COLO829 (cell line): ENCODE measurements at places on chromosomes 1 and 21.

DNA sequence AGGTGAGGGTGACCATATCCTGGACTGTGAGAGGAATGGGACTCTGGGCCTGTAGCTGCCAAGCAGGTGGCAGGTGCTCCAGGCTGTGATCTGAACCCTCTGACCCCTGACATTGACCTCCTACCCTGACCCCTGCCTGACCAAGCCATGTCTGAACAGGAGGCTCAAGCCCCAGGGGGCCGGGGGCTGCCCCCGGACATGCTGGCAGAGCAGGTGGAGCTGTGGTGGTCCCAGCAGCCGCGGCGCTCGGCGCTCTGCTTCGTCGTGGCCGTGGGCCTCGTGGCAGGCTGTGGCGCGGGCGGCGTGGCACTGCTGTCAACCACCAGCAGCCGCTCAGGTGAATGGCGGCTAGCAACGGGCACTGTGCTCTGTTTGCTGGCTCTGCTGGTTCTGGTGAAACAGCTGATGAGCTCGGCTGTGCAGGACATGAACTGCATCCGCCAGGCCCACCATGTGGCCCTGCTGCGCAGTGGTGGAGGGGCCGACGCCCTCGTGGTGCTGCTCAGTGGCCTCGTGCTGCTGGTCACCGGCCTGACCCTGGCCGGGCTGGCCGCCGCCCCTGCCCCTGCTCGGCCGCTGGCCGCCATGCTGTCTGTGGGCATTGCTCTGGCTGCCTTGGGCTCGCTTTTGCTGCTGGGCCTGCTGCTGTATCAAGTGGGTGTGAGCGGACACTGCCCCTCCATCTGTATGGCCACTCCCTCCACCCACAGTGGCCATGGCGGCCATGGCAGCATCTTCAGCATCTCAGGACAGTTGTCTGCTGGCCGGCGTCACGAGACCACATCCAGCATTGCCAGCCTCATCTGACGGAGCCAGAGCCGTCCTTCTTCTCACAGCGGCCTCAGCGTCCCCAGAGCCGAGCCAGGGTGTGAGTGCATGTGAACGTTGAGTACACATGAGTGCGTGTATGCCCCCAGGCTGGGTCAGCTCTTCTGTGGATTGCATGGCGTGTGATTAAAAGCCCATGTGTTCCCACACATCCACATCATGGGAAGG is 3.1 kb downstream of the TMEM125 start:
- DNase-seq, result no peak

DNA sequence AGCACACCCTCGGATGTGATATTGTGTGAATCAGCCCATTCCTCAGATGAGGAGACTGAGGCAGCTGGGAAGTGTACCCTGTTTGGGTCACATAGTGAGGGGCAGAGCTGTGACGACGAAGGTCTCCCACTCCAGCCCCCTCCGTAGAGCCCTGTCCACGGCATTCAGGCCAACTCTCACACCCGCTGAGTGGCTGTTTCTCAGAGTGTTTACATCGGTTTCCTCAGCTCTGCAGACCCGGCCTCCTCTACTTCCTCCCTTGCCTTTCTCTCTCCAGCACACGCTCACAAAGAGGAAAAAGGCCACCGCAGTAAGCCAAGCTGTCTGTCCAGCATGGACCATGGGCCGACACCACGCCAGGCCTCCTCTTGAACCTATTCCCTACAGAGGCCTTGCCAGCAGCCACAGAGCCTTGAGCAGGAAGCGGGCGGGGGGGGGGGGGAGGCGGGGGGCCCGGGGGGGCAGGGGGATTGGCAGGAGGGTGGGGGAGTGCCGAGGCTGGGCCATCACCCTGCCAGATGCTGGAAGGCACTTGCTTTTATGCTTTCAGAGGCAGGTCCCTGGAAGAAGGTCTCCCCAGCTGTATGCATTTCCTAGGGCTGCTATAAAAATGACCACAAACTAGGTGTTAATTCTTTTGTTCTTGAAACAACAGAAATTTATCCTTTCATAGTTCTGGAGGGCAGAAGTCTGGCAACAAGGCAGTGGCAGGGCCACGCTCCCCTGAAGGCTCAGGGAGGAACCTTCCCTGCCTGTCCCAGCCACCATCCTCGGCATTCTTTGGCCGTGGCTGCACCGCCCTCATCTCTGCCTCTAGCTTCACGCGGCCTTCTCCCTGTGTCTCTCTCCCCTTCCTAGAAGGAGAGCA is 178.4 kb downstream of the PSMG1 start:
- no peak for DNase-seq

DNA sequence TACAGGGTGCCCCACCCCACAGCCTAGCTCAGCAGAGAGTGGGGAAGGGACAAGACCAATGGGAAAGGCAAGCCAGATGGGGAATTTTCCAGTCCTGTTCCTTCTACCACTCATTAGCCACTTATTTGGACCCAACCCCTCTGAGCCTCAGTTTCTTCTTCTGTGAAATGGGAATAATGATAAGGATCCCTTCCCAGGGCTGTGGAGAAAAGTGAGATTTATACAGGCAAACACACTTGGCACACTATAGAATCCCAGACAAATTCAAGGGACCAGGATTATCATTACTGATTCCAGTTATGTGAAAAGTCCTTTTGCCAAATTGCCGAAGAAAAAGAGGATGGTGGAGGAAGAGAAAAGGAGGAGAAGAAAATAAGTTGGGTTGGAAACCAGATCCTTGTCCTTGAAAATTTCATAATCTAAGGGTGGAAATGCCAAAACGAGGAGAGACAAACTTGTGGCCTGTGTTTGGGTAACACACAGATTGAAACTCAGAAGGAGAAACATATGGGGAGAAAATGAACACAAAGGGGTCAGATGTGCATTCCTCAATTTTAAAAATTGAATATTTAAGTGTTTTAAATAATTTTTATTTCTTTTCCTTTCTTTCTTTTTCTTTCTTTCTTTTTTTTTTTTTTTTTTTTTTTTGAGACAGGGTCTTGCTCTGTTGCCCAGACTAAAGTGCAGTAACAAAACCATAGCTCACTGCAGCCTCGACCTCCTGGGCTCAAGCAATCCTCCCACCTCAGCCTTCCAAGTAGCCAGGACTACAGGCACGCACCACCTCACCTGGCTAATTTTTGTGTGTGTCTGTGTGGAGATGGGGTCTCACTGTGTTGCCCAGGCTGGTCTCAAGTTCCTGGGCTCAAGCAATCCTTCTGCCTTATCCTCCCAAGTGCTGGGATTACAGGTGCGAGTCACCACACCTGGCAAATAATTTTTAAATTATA is 9.6 kb downstream of the CAPN2 start:
- DNase-seq, result no peak

GRCh38 chr1:150389650-150390049 is 25.7 kb downstream of the RPRD2 start:
- DNase-seq, result no peak

DNA sequence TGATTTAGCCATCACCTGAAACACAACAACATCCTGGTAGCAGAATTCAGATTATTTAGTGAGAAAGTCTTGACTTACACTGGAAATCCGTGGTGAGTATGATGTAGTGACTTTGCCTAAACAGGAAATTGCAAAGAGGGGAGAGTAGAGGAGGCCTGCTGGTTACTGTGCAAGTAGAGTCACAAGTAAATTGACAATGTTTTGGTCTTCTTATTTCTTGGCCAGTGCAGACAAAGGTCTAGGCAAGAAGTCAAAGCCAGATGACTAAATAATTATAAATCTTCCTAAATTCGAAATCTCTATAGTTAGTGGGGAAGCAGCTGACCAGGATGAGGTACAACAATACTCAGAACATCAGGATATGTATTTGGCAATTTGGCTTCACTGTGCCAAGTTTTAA is 159.5 kb upstream of the KCTD3 start:
- no peak for DNase-seq

- no peak for DNase-seq
Measured at GRCh38 chr1:46675549-46676314, 4.1 kb downstream of the TEX38 start.
